ENCODE measurements at places on chromosomes 6 and 20.

GRCh38 chr20:50372770-50373088 lies 137.5 kb upstream of the PTPN1 start:
- no peak for DNase-seq

GRCh38 chr6:47669684-47670513 lies 28.5 kb upstream of the ADGRF4 start:
- no peak for DNase-seq

DNA sequence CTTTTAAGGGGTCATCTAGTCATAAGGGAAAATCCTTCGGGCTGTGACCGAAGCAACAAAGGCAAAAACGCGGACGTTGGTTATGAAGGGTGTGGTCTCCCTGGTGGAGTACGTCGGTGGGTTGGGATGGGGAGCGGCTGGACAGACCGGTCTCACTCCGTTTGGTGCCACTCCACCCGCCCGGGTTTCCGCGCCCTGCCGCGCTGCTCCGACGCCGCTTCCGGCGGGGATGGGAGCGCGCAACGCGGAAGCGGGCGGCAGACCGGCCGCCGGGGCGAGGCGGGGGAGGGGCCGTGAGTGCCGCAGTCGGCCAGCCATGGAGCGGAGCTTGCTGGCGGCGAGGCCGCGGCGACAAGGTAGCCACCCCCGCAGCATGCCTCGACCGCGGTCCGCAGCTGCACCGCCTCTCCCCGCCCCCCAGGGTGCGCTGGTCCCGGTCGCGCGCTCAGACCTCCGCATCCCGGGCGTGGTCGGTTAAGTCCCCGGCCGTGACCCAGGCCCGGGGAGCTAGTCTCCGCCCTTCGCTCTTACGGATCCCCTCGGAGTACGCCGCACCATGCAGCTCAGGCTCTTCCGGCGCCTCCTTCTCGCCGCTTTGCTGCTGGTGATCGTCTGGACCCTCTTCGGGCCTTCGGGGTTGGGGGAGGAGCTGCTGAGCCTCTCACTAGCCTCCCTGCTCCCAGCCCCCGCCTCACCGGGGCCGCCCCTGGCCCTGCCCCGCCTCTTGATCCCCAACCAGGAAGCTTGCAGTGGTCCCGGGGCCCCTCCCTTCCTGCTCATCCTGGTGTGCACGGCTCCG lies at the start of gene B3GALT4:
B3GALT4 (plus strand) TSS at position 260 of the 799 bp plus-strand sequence; CDS start at position 557, 297 bp downstream.
- peak; percentile 79 for DNase-seq

- DNase-seq = no peak
These were observed 172.4 kb upstream of the MYLIP start for GRCh38 chr6:15956205-15957106.

DNA sequence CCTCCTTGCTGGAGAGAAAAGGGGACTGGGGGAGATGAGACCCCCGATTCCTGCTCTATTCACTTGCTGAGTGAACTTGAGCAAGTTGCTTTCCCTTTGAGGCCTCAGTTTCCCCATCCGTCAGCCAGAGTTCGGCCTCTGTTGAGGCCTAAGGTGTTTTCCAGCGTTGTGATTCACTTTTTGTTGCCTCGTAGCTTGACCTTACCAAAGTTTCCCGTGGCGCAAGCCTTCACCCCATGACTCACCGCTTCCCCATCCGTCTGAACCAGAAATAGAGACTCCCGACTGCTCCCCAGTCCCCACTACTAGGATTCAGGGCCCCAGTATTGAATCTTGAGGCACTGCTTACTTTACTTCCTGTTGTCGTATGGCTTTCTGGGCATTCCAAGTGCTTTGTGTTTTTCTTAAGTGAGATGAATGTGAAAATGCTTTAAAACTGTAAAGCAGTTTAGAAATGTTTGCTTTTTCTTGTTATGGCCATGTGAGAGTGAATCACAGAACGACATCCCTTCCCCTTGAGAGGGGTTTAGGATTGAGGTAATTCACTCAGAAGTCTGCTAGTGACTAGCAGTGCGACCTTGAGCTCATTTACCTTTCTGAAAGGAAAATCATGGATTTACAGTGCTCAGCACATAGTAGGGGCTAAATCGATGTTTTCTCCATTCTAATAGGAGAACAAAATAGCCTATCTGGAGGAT lies 1.2 kb downstream of the CHMP4B start:
- DNase-seq = peak; percentile 37

- DNase-seq = no peak
These were observed 1.5 kb upstream of the SLC17A4 start for GRCh38 chr6:25753079-25753478.

DNA sequence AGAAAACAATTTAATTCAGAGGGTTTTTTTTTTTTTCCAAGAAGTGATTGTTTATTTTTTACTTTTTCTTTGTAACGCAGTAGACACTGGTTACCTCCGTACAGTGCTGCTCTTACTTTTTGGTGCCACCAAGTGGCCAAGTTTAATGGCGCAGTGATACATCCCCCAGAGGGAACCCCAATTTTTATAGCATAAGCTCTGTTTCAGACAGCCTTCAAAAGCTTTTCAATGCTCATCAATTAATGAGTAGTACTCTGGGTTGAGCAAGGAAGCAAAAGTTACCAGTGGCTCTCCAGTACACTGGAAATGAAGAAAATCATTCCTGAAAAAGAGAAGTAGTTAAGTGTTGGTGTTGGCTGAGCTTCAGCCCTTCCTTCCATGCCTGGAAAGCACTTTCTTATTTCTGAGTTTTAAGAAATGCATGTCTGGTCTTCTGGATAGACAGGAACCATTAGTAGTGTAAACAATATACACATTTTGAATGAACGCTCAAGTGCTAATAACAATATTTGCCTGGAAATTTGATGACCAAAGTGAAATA lies 129.1 kb upstream of the SMLR1 start:
- peak; percentile 65 for DNase-seq

- DNase-seq = no peak
These were observed 4.0 kb downstream of the SOX18 start for GRCh38 chr20:64045346-64046011.

GRCh38 chr6:148523048-148523447 lies 180.4 kb downstream of the SASH1 start:
- DNase-seq = no peak

DNA sequence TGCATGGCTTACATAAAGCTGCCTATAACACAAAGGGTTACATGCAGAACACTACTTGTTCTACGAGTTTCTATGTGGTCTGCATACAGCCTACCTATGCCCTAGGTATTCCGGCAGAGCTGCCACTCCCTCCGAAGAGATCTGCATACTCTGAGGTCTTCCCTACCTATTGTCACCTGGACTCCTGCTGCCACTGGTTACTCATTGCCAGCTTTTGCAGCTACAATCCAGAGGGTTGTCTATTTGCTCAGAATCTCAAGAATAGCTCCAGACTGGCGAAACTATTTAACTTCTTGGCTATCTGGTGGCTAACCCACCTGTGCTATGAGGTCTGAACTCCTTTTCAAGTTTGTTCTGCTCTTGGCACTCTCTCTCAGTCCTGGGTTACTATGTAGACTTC lies 323.3 kb downstream of the BMP2 start:
- no peak for DNase-seq

- DNase-seq = no peak
These were observed 1.0 kb downstream of the FILIP1 start for GRCh38 chr6:75492386-75493153.

DNA sequence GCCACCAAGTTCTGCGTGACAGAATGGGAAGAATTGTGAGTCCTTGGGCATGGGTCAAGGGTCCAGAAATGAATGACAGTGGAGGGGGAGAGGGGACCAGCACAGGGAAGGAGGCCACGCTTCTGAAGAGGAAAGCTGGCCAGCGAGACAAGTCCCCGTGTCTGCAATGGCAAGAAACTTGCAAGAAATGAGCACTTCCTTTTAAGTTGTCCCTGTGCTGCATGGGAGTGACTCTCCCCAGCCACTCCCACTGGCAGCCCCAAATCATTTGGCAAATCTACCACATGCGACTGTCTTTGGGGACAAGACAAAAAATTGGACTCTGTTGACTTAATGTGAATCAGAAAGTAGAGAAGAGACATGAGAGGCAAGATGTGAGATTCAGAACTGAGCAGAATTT lies 242.2 kb upstream of the RREB1 start:
- no peak for DNase-seq

DNA sequence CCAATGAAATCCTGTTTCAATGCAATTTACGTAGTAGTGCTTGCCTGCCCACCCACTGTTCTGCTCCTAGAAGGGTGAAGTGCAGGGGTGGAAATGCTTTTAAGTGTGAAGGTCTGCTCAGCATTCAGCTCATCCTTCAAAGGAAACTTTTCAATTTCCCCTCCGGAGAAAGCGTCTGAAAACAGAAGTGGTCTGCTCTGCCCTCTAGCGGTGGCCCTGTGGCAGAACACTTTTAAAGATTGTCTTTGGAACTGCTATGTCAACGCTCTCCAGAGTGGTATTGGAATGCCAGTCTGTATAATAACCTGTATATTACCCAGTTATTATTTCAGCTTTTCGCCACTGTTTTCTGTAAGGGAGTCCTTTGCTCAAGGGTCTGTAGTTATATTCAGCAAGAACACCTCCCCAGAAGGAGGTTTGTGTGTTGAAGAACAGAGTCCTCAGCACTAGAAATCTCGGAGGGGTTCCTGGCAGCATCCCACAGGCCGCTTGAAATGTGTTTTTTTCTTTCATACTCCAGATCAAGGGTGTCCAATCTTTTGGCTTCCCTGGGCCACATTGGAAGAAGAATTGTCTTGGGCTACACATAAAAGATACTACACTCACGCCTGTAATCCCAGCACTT lies 63.1 kb upstream of the KLHL31 start:
- peak; percentile 59 for DNase-seq

DNA sequence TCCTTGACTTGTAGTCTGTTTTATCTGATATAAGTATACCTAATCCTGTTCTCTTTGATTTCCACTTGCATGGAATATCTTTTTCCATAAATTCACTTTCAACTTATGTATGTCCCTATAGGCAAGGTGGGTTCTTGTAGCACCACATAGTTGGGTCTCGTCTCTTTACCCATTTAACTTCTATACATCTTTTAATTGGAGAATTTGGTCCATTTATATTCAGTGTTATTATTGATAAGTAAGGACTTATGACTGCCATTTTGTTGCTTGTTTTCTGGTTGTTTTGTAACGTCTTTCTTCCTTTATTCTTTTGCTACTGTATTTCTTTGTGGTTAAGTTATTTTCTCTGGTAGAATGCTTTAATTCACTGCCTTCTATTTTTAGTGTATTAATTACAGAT lies 14.5 kb upstream of the ZNF311 start:
- no peak for DNase-seq

- DNase-seq = no peak
These were observed 257.6 kb upstream of the POU3F2 start for GRCh38 chr6:98576791-98577190.

DNA sequence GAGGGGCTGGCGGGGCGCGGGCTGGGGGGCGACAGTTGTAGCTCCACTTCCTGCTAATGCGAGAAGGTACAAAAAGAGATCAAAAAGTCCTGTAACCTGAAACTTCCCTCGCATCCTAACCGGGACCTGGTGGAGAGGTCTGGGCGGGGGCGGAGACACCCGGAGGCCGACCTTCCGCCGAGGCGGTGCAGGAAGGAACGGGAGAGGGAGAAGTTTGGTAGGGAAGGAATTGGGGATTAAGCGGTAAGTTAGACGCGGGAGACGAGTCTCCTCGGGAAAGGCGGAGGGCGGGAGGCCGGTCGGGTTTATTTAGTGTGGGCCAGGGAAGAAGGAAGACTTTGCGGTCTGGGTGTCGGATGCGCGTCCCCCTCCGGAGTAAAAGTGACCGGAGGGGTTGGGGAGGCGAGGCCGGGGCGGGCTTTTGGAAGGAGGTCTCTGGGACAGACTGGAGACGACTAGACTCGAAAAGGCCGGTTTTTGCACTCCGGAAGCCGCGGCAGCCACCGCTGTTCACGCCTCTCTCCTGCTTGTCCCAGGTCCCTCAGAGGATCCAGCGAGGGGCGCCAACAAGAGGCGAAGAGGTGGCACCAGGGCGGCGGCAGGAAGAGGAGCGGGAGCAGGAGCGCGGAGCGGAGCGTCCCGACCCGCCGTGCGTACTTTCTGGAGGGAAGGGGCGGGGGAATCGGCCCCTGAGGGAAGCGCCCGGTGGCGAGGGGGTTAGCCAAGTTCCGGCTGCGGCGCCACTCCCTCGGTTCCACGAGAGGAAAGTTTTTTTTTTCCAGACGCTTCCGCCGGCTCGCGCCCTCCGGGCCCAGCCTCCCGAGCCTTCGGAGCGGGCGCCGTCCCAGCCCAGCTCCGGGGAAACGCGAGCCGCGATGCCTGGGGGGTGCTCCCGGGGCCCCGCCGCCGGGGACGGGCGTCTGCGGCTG lies 734 bp downstream of the TPBG start:
- DNase-seq = no peak

DNA sequence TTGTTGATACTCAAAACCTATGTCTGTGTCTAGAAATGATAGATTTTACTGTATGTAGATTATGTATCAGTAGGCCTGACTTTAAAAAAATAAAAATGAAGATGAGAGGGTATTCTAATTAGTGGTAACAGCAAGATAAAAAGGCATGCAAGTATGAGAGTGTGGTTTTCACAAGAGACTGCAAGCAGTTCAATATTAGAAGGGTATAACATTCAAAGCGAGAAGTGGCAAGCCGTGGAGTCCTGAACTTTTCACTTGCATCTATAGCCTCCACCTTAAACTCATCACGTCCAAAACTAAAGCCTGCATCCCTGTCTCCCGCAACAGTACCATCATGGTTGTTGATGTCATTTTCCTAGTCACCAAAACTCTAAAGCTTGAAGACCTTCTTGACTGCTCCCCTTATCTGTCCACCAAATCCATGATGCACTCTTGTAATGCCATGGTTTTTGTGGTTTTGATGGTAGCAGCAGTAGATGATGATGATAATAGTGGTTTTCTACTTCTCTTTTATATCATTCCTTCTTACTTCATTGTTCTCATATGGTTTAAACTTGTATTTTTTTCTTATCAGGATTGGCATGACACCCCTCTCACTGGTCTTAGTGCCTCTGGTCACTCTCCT lies 9.2 kb upstream of the CGA start:
- no peak for DNase-seq

GRCh38 chr6:158085261-158086053 lies 82.6 kb downstream of the SERAC1 start:
- no peak for DNase-seq

DNA sequence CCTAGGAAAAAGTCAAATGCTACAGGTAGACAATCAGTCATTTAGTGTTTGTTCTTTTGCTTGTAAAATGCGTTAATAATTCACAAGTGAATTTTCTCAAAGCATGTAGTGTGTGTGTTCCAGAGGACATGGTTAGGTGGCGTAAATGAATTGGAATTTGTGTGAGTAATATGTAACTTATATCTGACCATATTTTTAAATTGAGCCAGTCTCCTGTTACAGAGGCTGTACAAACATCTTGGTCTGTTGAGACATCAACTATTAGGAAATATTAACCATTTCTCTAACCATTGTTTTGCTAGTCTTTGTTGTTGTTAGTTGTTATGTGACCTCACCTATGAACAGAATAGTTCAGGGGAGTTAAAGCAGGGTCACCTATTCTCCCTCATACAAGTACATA lies 22.7 kb downstream of the MCM8 start:
- no peak for DNase-seq

GRCh38 chr6:103680116-103680515 lies 1179.6 kb downstream of the HACE1 start:
- no peak for DNase-seq

GRCh38 chr6:127786109-127786508 lies 114.7 kb downstream of the THEMIS start:
- DNase-seq = no peak

GRCh38 chr6:20213271-20213798 lies 1.1 kb upstream of the MBOAT1 start:
- no peak for DNase-seq

- DNase-seq = no peak
These were observed 3.6 kb upstream of the CCN2 start for GRCh38 chr6:131954775-131955107.
